Prostate gland (tissue), 2 donors: ENCODE measurements at places on chromosomes 5 and 9. TPM values are rescaled to one million over a fixed set of nuclear protein-coding genes. Genes with fewer than 3 reads are reported as not detected.

Gene LTC4S
- total RNA-seq = 8.2 TPM

DNA sequence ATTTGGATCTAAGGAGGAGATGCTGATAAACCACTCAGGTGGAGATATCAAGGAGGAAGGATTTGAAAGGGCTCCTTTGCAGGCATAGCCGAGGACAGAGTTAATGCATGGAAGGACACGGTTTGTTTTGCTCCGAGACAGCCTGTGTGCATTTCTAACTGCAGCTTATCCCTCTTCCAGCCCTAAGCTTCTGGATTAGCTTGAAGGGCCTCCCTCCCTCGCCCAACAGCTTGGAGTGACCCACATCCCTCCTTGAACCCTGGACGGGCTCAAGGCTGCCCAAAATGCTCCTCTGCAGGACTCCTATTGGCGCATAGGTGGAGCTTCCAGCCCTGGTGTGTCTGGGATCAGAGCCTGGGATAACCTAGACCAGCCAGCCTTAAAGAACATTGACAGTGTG is 66.7 kb downstream of the PPARGC1B start:
- no peak for DNase-seq

Gene RNF183
- 0.57 TPM for total RNA-seq

DNA sequence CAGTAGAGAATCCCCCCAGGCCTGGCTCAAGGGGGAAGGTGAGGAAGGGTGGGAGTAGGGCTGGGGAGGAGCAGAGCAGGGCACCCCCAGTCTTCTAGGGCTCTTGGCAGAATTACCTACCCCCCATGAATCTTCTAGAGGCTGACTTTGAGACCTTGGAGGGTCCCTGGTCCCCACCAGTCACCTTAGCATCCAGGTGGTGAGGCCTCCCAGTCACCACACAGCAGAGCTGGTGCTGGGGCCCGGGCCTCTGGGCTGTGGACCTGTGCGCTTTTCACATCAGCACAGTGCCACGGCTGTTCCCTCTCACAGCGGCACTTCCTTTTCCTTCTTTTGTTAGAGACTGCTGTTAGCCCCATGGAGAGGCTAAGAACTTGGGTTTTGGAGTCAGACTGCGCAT is 148.6 kb upstream of the PITX1 start:
- no peak for DNase-seq

Gene LAMC3
- total RNA-seq = 156 TPM

DNA sequence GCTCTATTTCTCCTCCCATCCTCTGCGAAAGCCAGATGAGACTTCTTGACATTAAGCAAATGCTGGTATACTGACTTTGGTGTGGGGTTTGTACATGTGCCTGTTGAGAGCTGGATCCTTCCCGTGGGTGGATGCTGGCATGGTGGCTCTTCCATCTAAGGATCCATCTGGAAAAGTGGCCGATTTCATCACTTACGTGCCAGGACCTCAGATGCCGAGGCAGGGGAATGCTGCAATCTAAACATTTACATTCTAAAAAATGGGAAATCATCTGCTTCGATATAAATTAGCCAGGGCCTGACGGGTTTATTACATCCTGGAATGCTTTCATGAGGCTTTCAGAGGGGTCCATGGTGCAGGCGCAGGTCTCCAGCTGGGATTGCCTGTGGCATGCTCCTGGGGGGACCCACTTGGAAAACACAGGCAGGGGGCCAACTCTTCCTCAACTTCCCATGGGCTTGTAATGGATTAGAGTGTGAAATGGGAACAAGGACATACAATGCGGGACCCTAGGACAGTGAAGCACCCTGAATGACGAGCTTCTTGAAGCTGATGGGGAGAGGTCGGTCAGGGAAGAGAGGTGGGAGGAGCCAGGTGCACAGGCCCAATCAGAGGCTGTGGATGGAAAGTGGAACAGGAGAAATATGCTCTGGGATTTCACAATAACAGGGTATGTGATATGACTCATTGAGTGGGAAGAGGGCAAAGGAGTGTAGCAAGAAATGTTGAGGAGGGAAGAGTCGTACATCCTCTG is 105.5 kb upstream of the PITX1 start:
- no peak for DNase-seq
